ENCODE measurements at places on chromosomes 6 and 20.
A peak's percentile ranks its signal among the peaks of the same experiment; 100 is the strongest.

DNA sequence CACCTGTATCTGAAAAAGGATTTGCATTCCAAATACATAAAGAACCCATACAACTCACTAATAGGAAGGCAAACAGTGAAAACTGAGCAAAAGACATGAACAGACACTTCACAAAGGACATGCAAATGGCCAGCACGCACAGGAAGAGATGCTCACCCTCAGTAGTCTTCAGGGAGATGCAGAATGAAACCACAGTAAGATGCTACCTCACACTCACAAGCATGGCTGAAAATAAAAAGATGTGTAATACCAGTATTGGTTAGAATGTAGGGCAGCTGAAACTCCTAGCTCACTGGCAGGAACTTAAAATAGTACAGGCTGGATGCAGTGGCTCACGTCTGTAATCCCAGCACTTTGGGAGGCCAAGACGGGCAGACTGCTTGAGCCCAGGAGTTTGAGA, 64.6 kb downstream of the SNX5 start:
- no peak for DNase-seq

GRCh38 chr6:157407646-157408045, 26.7 kb downstream of the ZDHHC14 start:
- no peak for DNase-seq

- DNase-seq, result no peak
These were observed 59.4 kb downstream of the INSM1 start for GRCh38 chr20:20427227-20427864.

DNA sequence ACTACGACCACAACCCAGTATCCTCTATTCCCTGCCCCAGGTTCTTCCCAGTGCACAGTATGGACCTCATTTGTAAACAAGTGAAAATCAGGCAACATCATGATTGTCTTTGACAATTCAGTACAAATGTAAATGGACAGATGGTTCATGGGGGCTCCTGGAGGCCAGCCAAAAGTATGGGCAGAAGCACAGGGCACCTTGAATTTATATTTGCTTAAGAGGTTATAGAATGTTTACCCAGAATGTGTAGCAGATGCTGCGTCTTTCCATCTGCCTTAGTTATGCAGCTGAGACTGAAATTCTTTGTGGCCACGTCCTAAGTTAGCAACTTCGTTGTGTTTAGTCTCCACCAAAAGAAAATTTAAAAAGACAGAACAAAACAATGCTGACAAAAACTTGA, 559.6 kb upstream of the NRSN1 start:
- DNase-seq, result no peak

- no peak for DNase-seq
These were observed 131.6 kb downstream of the PHACTR3 start for GRCh38 chr20:59735917-59736316.

DNA sequence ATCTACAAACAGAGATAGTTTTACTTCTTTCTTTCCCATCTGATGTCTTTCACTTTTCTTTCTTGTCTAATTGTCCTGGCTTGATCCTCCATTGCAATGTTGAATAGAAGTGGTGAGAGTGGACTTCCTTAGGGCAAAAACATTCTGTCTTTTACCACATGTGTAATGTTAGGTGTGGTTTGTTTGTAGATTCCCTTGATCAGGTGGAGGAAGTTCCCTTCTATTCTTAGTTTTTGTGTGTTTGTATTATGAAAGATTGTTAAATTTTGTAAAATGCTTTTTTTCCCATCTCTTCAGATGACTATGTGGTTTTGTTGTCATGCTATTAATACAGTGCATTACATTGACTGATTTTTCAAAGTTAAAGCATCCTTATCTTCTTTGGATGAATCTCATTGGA, 41.6 kb upstream of the DUSP22 start:
- DNase-seq, result no peak

DNA sequence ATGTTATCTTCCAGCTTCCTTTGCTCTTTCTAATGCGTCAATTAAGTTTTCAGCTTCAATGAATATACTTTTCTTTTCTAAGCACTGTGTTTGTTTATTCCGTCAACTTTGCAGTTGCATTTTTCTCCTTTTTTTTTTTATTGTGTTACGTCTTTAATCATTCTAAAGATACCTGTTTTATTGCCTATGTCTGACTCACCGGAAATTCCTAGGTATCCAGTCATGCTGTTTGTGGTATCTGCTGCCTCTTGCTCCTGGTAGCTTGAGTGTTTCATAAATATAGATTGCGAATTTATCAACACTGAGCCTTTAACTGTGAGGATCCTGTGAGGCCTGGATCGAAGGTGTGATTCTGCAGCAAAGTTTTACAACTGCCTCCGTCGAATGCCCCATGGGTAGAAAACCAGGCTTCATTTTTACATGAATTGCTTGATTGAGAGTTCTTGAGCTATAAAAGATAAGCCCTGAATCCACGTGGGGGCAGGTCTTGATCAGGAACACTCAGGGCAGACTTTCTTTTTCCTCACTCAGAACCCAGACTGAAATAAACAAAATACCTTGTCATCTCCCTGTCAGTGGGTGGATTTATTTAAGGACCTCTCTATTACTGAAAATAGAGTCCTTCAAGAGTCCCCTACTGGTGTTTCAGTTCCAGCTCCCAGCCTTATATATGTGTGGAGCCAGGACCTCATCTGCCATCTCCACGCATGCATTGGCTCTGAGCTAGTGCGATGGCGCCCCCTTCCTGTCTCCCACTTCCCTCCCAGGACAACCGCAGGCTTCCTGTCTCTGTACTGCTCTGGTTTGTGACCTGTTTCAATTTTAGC, 60.1 kb upstream of the LRRC1 start:
- peak; percentile 29 for DNase-seq

DNA sequence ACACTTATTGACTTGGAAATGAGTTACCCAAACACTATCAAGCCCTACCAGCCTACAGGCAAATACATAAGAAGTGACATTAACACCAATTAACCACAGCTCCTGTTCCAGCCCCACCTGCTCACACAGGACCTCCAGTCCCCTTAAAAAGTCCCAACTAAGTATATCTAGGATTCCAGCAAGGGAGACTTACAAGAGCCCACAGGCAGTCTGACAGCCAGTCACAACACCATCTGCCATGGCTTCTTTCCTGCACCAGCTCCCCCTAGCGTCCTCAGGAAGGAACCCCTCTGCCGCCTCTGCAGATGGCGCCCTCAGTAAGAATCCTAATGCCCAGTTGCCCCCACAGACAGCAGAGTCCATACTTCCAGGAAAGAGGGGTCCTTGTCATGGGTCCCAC, 122.1 kb downstream of the HIVEP2 start:
- no peak for DNase-seq

GRCh38 chr6:135266675-135267074, 85.6 kb downstream of the MYB start:
- no peak for DNase-seq

DNA sequence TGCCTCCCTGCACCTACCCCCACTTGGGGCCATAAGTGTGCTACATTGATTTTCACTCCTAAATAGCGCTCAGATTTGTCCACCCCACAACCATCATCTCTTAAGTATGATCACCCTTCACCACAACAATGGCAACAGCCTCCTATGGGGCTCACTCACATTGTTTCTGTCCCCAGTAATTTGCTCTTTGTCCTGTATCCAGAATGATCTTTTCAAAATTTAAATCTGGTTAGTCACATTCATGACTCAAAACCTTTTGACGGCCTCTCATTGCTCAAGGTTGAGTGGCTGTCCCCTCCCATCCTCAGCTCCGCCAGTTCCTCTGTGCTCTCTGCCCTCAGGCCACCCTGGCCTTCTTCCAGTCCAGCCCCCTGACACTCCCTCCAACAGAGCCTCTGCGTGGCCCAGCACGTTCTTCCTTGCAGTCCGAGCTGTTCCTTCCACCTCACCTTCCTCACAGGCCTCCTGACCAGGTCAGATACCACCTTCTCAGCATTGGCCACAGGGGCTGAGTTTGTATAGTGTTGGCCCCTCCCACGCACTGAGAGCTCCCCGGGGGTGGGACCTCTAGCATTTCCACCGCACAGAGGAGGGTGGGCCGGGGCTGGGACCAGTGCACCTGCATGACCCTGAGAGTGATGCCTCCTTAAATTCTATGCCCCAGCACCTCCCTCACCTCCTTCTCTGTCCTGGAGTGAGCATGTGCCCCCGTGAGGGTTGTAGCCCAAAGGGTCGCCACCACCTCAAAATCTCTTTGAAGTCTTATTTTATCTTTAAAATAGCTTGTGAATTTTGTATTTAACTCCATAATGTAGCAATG, 2.4 kb upstream of the PPP1R3G start:
- peak; percentile 94 for DNase-seq

DNA sequence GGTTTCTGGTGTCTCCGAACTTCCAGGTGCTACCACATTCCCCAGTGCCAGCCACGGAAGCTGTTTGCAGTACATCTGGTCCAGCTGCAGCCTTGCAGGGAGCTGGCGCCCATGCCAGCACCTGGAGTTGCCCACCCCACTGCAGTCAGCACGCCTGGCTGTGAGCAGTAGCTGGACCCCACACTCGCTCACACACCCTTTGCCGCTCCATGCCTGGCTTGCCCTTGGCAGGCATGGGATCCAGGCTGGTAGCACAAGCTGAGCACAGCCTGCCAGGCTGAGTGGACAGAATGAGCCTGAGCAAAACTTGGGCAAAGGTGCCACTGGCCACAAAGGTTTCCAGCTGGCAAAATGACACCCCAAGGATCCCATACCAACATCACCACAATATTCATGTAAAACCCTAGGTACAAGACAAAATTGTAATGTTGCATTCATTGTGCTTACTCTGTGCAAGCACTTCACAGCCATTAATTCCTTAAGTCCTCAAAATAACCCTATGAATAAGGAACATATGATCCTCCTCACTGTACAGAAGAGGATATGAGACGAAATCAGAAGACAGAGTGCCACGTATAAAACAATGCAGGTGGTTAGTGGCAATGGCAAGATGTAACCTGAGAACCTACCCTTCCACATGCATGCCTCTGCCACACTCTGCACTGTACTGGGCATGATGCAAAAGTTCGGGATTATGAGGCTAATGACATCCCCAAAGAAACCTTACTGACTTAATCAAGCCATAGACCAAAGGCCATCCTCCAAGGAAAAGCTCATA, 18.3 kb downstream of the KIF16B start:
- DNase-seq, result no peak

DNA sequence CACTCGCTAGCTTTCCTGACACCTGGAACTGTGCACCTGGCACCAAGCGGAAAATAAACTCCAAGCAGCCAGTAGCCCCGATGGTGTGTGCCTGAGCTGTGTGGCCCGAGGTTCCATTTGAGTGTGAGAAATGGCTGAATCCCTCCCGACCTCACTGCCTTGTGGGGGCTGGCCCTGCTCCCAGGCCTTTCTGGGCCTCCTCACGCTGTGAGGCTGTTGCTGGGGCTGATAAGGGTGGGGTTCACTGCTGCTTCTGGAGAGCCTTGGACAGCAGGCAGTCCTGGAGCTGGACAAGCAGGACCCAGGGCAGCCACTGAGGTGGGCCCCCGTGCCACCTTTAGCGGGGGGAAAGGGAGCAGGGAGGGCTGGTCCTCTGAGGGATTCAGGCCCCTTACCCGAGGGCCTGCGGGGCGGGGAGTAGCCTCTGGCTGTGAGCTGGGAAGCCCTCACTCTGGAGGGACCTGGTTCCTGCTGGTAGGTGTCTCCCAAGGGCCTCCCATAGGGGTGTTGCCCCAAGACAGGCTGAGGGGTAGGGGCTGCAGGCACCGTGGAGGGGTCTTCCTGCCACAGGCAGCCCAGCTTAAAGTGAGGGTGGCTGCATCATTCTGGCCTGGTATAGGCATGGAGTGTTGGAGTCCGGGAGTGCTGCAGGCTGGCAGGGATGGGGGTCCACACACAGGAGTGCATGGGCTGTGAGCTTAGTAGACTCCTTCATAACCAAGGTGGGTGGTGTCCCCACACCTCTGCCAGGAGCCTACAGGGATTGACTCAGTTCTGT, 1.7 kb downstream of the PPDPF start:
- no peak for DNase-seq

DNA sequence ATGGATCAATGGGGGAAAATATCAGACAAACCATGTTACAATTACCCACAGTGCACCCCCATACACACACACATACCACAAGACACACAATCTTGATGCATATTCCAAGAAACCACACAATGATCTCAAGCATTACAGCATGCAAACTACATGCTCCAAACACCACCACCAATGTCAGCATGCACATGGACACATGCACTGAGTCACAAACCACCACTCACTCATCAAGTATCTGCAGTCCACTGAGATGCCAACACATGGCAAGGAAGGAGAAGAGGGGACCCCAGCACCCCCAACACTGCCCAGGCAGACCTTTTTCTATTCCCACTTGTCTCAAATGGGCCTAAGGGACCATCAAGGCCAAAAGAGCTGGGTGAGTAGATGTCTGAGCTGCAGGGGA, 91.6 kb downstream of the PREX1 start:
- DNase-seq, result no peak

DNA sequence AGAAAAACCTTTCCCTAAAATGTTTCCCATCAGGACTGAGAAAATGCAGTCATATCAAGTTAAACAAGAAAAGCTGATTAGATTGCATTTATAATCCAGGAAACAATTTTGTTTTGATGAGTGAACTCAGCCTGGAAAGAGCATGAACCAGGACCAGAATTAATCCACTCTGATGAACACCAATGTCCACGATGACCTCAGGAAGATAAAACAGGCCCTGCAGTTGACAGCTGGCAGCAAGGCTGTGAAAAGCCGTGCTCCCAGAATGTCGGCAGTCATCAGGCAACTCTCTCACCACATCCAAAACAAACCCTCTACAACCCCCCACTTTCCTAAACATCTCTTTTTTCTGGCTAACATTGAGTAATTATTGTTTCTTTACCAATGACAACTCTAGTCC, 74.0 kb upstream of the PROKR2 start:
- no peak for DNase-seq
